Adipocyte (in vitro differentiated cells): ENCODE measurements at places on chromosomes 5 and 9.

DNA sequence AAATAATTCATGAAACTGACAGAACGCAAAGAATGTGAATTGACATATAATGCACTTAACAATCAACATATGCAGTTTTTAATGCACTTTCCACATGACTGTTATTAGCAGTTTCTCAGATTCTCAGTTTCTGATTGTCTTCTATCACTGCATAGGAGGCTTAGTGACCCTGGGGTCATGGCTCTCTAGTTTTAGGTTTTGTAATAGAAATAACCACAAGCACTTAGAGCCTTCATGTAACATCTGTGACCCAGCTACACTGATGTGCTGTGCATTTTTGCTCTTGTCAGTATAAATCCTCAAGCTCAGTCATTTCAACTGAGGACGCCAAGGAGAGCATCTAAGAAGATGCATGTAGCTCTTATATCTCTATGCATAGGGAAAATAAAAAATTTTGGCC, 163.1 kb upstream of the IZUMO3 start:
- DNase-seq, result no peak

DNA sequence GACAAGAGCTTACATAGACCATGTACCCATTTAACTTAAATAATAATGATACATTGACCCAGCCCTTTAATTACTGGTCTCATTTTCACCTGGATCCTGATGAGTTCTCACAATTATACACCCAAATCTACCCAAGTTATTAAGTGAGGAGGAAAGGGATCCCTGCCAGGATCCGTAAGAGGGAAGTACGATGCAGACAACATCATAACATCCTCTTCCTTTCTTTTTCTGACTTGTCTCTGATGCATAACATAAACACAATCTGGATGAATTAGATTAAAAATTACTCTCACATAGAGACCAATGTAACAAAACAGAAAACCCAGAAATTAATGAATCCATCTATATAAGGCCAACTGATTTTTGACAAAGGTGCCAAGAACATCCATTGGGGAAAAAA, 17.0 kb downstream of the MARCHF3 start:
- DNase-seq, result no peak

DNA sequence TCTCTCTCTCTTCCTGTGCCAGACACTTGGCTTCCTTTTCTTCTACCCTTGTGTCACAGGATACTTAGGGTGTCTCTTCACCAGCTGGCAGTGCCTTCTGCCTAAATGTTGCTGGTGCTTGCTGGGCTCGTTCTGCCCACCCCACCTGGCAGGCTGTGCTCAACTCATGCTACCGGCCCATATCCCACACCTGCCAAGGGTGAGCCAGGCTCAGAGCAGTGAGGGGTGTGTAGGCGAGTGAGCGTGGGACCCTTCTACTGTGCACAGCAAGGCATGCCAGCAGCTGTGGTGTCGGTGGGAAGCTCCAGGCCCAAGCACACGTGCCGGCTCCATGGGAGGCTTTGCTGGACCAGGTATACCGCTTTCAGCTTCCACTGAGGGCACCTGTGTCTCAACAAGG, 1626.7 kb upstream of the ACO1 start:
- DNase-seq, result no peak

DNA sequence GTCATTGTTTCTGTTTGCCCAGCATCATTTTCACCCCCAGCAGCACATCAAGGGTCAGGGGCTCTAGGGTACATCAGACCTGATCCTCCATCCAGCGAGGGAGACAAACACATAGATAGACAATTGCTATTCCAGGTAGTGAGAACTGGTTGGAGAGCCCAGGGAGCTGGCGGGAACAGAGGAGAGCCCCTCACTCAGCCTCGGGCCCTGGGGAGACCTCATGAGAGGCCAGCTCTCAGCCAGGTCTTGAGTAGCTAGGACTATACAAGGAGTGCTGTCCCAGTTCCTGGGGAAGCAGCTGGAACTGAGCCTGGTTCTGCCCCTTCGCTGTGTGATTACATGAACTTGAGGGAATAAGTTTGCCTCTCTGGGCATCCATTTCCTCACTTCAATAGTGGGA, 80.3 kb downstream of the HRH2 start:
- no peak for DNase-seq

DNA sequence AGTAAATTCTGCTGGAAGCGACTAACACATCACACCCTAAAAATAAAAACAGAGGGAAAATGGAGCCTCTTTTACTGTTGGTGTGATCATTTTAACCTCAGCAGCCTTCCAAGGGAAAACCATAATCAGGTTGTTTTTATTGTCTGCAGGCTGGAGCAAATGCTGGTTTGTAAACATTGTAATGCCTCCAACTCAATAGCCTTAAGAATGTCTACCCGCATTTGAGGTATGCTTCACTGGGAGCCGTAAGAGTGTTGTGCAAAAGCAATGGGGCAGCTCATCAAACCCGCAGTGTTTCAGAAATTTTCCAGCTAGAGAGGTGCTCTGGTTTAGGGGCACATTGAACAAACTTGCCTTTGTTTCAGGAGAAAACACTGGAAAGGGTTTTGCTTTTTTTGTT, 17.0 kb downstream of the NIM1K start:
- no peak for DNase-seq

DNA sequence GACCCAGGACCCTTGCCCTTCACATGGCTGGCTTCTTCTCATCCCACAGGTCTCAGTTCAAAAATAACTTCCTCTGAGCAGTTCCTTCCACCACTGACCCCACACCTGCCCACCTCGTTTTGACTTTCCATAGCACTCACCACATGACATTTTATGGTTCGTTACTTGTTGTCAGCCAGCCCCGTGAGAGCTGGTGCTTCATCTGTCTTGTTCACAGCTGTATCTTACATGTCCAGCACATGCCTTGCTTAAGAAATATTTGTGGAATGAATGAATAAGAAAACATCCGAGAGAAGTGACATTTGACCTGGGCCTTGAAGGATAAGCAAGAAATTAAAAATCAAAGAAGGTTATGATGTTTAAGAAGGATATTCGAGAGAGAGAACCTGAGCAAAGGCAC, 193.9 kb downstream of the RFK start:
- DNase-seq, result peak; percentile 9

- no peak for DNase-seq
Measured at GRCh38 chr9:15187589-15187988, 119.4 kb downstream of the TTC39B start.

GRCh38 chr5:102799017-102799416, 43.9 kb downstream of the PAM start:
- peak; percentile 56 for DNase-seq

DNA sequence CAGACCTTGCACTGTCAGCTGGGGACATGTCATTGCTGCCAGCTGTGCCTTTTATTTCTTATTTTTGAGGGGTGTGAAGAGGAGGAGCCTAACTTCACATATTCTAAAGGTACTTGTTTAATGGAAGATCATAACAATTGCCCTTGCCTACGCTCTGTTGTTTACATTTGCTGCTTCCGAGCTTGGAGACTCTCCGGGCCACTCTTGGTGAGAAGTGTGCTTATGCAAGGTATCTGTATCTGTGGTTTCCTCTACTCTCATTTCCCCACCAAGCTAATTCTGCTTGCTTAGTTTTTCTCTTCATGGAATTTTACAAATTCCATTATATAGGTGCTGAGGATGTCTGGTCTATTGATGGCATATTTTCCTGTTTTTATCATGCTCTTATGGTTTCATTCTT, 105.3 kb downstream of the RASGRF2 start:
- DNase-seq, result no peak

DNA sequence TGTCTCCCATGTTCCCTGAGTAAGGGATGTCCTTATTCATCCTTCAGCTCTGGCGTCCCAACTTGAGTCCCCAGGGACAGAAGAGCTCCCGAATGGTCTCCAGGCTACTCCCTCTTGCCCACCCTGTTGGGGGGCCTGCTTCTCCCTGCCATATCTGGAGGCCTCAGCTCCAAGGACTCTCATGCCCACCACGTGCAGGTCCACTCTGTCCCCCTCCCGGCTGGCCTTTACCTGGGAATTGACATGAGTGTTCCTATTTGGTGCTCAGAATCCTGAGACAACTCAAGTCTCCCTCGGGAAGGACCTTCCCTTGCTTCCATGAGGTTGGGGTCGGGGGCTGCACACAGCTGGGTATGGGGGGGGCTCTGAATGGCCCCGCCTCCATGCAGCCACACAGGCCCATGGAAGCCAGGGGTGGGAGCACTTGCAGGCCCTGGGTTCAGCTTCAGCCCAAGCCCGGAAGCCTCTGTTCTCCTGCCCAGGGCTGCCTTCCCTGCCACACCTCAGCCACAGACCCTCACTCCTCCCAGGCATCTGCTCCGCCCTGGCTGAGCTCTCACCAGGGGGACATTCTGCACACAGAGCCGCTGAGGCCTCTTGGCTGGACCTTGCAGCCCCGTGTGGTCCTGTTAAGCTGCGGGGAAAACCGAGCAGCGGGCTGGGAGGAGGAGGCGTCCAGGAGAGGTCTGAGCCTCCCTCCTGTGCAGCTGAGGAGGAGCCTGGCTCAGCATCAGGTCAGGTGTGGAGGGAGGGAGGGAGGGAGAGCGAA, 121.9 kb downstream of the PHF2 start:
- DNase-seq, result no peak

GRCh38 chr5:40628407-40628806, 51.3 kb upstream of the PTGER4 start:
- DNase-seq, result no peak

DNA sequence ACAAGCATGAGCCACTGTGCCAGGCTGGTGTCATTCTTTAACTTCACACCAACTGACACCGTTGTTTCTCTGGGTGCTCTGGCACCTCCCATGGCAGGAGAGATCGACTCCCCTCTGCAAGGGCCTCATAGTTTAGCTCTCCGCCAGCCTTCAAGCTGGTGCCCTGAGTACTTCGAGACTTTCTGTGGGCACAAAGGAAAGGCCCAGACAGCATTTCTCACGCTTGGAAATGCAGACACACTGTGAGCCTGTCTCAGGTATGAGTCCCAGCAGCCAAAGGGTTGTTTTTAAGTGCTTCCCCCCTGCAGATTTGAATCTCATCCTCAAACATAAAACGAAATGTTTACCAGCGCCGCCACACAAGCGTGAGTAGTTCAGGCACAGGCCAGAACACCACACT, 11.1 kb upstream of the TCF7 start:
- DNase-seq, result no peak

- no peak for DNase-seq
Measured at GRCh38 chr9:17856995-17857394, 278.1 kb downstream of the SH3GL2 start.

GRCh38 chr5:173633304-173633703, 16.9 kb upstream of the BOD1 start:
- no peak for DNase-seq

DNA sequence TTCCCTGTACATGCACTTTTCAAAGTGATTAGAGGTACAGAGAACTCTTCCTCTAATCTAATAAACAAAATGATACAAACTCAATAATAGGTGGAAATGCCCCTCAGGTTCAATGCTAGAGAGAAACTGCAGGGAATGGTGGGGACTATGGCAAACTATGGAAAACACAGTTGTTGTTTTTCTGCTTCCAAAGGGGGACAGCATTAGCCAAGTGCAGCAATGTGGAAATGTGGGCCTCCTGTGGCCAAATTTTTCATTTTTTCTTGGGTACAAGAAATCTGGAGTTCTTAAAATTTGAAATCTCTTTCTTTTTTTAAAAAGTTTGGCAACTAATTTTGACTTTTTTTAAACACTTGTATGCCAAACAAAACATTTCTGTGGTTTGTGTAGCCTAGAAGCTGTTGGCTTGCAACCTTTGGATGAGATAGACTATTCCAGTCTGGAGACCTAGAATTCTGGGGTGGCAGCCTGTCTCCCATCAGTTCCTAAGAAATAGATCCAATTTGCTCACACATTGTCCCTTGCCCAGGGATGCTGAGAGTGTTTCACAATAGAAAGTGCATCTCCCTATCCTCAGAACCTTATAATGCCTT, 218.6 kb downstream of the PAPPA start:
- no peak for DNase-seq

DNA sequence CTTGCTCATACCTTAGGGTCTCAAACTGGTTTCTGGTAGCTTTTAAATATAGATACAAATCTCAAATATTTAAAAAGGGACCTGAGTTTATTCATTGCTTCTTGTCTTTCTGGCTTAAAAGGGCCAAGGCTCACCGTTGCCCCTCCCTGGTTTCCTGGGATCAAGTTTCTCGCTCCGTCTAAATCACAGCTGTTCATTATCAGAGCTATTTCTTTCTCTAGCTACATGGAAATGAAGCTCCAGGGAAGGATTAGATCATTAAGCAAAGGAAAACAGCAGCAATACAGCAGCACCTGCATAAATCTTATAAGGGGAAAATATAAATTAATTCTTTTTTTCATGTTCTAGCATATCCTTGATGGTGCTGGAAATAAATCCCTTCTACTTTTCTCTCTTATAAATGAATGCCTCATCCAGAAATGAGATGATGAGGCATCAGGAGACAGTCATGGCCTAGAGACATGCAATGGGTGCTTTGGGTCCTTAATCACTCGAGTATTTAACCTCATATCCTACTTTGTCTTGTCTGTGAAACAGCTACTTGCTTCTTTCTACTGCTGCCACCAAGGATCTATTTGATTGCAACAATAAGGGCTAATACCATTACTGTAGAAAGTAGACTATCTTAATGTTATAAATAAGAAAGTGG, 320.1 kb downstream of the TRPM3 start:
- no peak for DNase-seq

DNA sequence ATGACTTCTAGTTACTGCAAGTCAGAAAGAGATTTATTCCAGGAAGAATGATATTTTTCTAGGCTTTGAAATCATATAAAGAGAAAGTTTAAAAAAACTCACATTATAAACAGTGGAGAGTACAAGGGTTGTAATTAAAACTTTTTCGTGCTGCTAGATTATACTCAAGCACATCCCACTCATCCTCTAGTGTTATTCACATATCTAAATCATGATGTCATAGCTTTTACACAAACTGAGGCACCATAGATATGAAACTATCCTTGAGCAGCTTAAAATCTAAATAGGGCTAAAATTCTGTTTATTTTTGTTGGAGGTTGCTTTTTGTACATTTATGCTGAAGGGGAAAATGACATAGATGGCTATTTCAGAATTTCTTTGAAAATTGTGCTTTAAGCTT, 30.0 kb downstream of the TENT2 start:
- peak; percentile 49 for DNase-seq

GRCh38 chr9:120855827-120856670, 13.3 kb upstream of the PSMD5 start:
- no peak for DNase-seq

- DNase-seq, result no peak
Measured at GRCh38 chr9:80143899-80144298, 572.1 kb downstream of the TLE4 start.

DNA sequence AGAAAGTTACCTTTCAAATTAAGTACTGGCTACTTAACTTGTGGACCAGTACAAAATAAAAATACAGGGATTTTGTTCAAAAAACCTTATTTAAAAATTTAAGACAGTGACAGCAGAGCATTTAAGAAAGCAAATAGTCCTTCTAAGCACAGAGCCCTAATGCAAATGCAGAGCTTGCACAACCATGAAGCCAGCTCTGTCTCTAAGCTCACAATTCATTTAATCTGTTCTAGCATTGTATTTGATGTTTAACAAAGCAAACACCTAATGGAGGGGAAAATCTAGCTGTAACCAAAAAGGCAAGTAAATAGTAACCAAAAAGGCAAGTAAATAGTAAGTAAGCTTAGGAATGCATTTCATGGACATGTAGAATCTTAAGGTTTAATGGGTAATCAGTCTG, 138.7 kb upstream of the GHR start:
- DNase-seq, result no peak
